ENCODE measurements at places on chromosomes 1 and 21.

DNA sequence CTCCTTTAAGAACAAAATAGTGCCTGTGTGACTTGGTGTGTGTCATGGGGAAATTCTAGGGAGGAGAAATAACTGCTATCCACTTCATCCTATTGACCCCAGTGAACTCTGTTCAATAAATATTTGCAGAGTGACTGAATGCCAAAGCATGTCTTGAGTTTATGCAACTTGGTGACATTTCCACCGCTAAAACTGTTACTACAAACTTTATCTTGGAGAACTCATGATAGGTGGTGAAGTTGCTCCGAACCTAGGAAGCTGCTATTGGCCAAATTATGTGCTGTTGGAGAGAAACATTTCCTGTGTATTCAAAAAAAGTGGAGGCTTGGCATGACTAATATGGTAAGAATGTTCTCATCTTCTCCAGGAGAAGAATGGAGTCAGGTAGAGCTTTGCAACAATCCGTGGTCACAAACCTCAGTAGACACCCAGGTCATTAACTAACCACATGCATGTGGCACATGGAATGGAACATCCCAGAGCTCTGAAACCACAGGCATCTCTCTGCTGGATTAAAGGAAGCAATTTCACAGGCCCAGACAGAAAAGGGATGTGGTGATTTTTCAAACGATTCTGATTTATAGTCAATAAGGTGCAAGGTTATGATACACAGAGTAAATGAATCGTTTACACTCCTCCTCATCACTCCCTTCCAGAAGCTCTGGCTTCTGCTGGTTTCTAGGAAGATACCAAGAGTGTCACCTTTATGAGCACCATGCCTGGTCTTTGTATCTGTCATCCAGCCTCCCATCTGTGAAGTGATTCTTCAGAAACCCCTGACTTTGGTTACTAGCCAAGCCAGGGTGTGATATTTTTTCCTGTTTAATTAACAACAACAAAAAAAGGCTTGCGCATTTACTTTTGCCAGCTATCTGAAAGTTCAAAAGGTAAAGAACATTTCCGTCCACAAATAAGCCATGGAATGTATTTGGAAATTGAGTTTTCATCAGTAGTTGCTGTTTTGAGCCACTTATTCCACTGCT, 361.1 kb downstream of the TGFB2 start:
- no peak for DNase-seq

DNA sequence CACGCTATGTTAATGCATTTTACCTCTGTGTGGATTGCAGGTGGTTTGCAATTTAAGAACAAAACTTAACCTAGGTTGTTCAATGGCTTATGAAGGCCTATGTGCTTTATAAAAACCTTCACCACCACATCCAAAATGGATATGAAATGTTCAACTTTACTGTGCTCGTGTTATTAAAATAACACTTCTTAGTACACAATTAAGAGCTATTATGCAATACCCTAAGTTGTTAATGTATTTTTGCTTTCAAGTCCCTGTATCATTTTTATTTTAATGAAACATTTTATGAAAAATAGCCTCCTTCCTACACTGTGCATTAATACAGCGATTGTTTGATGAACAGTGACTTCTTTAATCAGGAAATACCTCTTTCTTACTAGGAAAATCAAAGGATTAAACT, 12.0 kb downstream of the NCAM2 start:
- DNase-seq = no peak

DNA sequence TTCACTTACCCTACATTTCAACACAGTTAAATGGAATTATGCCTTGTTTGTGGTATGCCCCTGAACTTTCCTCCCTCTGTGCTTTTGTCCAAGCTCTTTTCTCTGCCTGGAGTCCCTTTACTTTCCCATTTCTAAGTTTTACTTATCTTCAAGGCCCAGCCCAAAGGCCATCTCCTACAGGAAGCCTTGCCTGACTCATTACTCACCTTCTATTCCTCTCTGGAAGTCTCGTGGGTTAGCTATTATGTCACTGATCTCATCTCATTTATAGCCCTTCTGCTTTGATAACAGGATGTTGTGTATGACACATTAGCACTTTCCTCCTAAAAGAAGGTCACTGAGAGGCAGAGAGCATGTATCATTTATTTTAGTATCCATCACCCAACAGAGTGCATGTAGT, 78.8 kb upstream of the CD1D start:
- DNase-seq = no peak

GRCh38 chr1:5737081-5737480, 255.1 kb downstream of the NPHP4 start:
- no peak for DNase-seq

DNA sequence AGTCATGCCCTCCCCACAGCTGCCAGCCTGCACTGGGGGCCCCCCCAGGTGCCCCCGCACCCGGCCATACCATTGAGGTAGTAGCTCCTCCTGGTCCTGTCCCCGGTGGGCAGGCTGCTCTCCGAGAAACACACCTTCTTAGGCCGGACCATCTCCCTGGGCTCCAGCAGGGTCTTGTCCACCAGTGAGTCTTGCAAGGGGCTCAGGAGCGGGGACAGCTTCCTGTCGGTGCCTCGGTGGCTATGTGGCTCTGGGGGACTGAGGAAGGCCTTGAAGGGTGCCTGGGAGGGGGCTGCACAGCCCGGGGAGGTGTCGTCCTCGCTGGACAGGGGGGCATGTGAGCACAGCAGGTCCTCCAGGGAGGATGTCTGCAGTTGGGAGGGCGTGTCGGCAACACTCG, 12.9 kb upstream of the FTCD start:
- DNase-seq = no peak

- peak; percentile 39 for DNase-seq
These were observed 665.7 kb downstream of the MRPL39 start for GRCh38 chr21:24941316-24942185.

- DNase-seq = no peak
These were observed 91.6 kb downstream of the KIF26B start for GRCh38 chr1:245246433-245246832.

DNA sequence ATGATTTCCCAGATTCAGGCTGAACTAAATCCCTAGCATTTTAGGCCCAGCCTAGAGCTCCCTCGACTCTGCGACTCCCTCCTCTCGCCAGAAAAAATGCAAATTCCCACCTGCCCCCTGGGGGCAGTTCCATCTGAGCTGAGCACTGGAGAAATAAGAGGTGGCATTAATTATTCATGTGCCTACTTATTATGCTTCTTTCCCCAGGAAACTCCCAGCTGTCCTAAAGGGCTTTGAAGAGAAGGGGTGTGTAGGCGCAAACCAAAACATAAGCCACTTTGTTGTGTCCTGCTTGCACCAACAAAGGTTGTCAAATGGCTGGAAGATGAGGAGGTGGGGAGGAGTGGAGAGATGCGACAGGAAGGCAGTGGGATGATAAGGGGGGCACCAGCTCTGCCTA, 41.4 kb upstream of the GOLT1A start:
- DNase-seq = no peak

DNA sequence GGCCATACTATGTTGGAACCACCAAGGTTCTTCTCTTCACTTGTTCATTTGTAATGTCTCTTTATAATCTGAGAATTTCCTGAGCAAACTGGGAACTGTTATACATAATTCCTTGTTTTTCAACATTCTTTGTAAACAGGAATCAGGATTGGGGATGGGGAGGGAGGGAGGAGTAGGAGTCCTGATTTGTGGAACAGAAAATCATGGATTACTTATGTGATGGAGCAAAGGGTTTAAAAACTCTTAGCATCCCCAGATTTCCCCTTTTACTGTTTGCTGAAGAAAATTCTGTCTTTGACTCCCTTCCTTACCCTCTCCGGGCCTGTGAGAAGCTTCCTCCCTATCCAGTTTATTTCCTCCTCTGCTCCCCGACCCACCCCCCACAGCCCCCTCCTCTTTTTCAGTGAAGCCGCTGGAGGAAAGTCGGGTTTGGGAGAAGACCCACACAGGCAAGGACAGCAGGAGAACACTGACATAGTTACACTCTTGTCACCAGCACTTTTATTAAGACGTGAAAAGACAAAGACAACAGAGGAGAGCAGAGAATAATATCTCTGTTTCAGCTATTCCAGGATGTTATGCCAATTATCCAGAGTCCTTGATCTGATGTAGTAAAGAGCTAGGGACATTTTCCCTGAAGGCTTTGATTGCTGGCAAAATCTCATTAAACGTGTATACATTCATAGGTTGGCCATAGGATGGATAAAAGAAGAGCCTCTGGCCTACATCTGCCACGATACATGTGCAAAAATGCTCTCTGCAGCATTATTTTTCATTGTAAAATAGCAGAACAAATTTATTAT, 4.6 kb upstream of the NBPF1 start:
- DNase-seq = no peak

DNA sequence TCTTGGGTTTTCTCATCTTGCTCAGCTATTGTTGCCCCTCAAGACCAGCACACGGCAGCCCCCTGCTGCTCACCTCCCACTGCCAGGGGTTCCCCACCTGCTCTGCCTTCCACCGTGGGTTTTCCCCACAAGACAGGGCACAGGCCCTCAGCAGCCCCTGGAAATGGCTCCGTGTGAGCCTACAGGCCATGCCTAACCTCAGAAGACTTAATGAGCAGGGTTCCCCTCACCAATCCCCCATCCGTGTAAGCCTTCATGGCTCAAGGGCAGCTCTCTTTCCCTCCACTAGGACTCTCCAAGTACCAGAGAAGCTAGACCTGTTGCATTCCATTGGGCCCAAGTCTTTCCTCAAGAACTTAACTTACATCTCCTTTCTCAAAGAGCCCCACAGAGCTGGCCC, 18.4 kb upstream of the RCAN3 start:
- no peak for DNase-seq

DNA sequence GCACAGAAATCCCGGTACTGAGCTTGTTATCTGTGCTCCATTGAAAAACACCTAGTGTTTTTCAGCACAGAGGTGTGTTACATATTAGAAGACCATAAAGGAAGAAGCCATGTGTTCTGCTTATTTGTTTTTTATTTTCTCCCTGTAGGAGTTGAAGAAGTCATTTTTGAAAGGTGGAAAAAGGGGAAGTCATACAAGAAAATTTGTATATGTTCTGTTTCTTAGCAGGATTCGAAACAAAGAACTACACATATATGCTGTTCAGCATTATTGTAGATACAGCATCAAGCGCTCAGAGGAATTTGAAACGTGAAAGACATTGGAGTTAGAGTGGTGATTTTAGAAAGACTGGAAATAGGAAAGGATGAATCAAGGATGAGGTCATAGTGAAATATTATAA, 345.3 kb upstream of the ADGRL2 start:
- DNase-seq = no peak

DNA sequence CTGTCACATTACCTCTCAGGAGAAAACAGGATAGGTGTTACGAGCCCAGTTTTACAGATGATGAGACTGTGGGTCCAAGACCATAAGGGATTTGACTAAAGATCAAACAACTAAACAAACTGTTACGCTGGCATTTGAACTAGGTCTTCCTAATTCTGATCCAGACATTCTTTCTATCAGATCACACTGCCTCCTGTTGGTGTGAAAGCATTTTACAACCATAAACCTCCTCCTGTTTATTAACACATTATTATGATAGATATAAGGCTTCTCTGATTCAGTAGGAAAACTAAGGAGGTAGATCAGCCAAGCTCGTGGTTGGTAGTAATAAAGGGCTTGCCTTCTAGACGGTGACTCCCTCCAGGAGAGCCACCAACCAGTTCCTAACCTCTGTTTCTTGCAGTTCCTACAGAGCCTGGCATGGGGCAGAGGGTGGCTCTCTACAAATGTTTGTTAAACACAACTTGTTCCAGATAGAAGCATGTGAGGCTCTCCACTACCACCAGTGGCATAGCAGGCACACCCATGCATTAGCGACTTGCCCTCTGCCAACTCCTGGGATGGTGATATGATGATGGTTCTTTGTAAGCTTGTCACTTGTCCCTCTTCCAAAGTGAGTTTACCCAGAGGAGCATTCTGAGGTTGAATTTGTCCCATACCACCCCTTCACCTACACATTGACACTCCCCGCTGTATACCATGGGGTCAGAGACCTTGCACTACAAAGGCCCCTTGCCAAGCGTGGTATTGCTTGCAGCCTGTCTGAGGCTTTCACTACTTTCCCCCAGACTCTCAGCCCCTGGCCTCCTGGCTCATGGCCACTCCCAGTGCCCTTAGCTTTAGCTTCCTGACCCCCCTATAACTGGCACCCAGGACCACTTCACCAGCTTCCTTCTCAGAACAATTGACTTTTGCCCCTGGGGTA, 96.4 kb upstream of the HOOK1 start:
- no peak for DNase-seq

DNA sequence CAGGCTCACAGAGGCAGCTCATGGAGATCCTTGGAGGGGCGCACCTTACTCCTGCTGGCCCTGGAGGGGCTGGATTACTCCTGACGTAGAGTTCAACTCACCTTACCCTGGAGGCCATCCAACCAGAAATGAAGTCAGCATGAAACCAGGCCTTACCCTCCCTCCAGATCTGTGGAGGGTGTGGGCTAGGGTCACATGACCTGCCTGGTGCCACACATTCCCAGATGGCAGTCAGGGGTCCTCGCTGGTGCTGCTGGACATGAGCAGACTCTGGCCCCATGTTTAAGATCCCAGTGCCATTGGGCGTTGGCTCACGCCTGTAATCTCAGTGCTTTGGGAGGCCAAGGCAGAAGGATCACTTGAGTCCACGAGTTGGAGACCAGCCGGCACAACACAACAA, 4.5 kb downstream of the C21orf58 start:
- no peak for DNase-seq

GRCh38 chr1:16433030-16433429, 4.2 kb downstream of the SPATA21 start:
- DNase-seq = no peak

DNA sequence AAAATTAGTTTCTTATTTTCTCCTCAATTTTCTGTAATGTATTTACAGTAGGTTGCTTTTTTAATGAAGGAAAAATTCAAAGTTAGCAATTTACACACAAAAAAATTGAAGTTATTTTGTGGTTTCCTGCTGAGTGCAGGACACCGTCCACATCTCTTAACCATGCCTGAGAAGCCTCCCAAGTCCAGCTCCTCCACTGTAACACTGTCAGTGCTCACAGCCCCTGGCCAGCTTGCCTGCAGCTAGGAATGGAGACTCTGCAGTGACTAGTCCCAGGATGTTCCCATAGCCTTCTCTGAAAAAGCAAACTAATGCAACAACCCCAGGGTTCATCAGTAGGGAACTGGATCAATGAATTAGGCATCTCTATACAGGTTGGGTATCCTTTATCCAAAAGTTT, 3.5 kb downstream of the A3GALT2 start:
- DNase-seq = no peak

GRCh38 chr1:239250353-239251035, 135.9 kb upstream of the CHRM3 start:
- no peak for DNase-seq

DNA sequence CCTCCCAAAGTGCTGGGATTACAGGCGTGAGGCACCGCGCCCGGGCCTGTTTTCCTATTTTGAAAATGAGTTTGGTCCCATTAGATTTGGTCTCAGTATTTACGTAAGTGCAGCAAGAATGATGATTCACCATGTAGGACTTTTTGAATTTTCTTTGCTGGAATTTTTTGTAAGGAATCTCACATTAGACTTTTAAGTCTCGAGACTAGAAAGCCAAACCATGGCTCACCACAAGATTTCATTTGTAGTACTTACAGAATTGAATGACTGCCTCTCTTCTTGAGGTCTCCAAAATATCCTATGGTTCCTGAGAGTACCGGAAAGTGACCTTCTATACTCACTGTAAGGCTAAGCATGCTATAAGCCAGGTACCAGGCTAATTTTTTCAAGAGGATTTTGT, 325 bp downstream of the OR14A2 start:
- no peak for DNase-seq

GRCh38 chr1:44696789-44697345, 22.4 kb downstream of the ARMH1 start:
- DNase-seq = no peak
